Hematopoietic multipotent progenitor cell treated with erythropoietin and hydrocortisone succinate and interleukin-3 and kit ligand, for 8 days (in vitro differentiated cells): ENCODE measurements at places on chromosomes 3 and 15.
A peak's percentile ranks its signal among the peaks of the same experiment; 100 is the strongest.

DNA sequence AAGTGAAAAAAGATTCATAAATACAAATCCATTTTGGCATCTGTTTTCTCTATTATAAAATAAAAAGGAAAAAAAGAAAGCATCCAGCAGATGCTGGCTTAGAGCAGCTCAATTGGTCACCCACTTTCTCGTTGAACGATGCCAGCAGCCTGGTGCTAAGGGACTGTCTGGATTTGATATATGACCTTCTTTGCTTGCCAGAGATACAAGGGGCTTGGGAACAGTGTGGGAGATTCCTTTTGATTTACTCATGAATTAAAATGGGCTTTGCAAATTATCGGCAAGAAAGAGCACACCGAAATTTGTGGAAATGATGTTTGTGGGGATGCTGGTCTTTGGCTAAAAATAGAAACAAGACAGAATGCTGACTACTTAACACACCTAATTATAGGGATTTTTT is 210.3 kb upstream of the STT3B start:
- no peak for DNase-seq

DNA sequence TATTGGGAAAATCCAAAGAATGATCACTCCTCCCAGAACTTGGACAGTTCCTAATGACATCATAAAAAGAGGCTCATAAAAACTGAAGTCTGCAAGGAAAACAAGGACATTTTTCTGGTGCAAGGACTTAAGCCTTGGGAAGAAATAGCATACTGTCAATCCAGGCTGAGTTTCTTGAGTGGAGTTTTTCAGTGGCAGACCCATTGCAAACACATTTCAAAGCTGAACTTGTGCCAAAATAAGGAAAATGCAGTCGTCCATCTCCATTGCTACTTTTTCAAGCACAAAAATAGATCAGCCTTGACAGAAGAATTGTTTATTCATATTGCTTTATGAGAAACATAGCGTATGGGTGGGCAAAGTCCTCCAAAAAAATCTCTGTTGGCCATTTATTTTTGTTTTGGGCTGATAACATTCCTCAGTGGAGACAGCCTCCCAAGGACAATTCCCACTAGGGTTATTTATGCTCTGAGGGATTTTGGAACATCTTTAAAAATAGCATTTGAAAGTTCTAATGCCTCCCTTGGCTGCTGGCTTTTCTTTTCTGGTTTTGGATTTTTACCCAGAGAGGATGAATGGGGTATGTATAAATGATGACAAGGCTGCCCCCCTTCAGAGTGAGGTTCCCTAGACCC is 220.0 kb downstream of the CADPS start:
- no peak for DNase-seq

- peak; percentile 59 for DNase-seq
These were observed 70.7 kb downstream of the ANXA2 start for GRCh38 chr15:60326824-60327654.

DNA sequence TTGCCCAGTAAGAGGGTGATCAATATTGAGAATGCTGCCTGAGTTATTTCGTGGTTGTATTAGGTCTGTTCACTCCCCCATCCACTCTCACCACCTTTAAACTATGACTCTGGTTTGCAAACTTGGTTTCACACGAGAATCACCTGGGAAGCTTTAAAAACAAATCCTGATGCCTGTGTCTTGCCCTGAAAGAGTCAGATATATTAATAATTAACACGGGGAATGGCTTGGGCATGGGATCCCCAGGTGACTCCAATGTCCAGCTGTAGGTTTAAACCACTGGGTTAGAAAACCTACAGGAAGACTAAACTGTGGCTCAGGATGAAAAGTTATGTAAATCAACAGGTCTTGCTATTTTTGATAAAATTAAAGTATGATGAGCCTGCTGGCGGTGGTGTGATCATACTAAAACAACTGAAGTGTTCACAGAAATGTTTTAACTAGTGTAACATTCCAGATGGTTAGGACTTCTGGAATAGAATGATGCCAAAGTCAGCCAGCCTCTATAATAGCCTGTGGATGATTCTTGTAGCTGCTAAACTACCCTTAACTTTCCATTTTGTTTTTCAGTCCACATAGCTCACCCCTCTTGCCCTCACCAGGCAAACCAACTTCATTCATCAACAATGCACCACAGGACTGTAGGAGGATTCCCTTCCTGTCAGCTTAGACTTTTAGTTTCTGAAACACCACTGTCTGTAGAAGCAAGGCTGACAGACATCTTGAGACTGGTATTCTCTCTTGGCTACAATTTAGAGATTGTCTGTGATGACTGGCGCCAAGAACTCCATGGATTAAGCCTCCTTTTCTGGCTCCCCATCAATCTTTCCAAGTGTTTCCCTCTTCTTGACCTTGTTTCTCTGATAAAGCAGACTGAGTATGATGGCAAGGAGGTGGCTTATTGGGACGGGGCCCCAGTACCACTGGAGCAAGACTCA is 119.1 kb upstream of the ADAMTS9 start:
- DNase-seq: no peak

DNA sequence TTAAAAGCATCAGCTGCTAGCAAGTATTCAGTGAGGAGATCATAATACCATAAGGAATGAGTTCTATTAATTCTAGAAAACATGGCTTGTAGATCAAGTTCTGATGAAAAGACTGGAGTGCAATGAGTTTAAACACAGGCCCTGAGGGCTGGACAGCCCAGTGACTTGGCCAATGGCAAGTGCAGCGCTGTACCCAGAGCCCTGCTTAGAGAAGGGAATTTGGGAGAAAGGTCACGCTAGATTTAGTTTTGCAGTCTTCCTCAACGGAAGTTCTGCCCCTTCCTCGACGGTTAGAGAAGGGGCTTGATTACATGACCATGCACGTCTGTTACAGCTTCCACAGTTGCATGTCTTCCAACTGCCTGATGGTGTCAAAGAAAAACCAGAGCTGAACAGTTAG is 4.0 kb downstream of the TMEM212 start:
- DNase-seq: no peak

DNA sequence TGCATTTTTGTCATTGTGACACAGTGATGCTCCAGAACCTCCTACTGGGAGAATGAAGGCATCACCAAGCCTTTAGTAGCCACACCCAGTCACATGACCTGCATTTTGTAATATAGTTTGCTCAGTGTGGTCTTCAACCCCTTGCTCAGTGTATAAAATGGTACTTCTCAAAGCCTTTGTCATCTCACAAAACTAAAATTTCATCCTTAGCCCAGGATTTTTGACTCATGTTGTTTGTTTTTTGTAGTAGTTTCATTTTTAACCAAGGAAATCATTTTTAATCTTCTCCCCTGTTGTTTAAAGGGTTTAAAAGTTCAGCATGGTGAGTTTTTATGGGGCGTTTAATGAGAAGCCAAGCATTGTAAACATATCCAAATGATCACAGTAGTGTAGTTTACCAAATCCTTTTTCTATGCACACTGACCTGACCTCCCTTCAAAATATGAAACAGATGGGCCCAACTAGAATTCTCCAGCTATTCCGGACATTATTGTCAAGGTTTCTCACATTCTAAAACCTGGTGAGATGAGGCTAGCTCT is 123.5 kb upstream of the IL12A start:
- DNase-seq: no peak

DNA sequence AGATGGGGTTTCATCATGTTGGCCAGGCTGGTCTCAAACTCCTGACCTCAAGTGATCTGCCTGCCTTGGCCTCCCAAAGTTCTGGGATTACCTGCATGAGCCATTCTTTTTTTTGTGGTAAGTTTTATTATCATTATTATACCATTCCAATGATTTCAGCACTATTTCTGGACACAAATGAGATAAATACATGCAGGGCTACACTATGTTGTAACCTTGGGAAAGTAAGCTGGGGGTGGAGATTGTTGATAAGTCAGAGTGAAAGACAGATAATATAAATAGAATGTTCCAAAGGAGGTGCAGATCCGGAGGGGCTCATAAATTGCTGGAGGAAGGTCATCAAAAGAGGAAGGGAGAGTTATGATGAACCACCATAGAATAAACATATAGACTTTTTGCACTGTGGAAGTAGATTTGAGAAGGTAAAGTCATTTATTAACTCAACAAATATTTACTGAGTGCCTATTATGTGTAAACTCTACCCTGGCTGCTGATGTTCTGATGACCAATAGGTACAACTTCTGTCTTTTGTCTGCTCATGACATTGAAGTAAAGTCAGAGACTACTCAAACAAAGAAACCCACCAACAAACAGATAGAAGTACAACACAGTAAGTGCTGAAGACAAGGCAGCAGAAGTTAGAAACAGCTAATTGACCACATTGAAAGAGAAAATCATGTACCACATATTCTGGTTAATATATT is 478.9 kb upstream of the GOLIM4 start:
- no peak for DNase-seq

DNA sequence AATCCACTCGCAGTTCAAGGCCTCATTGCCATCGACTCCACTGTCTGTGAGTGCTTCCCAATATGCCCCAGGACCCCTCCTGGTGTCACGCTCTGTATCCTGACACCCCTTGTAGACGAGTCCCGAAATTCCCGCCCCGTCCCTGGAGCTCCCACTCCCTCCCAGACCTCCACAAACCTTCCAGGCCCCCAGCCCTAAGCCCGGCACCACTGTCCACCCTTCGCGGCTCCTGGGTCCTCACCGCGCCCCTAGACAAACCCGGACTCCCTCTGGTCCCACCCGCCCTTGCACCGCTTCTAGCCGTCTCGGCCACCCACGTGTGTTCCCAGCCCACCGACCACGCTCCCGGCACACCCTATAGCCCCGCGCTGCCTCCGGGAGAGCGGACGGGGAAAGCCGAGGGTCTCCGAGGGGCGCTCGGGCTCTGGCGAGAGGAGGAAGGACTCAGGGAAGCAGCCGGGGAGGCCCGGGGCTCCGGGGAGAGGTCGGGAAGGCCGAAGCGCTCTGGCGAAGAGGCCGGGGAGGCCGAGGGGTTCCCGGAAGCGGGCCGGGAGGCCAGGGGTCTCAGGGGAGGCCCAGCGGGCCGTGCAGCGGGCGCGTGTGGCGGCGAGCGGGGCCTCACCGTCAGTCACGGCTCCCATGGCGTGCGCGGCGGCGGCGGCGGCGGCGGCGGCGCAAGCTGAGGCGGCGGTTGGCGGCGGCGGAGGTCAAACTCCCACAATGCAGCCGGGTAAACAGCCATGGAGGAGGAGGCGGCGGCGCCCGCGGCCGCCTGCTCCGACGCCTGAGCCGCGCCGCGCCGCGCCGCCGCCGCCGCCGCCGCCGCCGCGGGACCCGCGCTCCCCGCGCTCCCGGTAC is at the start of the genes ATXN7 and THOC7:
TSS of gene ATXN7 (plus strand) at position 718 of the 858 bp plus-strand sequence. CDS start 48,732 bp downstream, outside the sequence.
TSS of gene THOC7 (minus strand) at position 656 of the 858 bp plus-strand sequence. CDS start at position 641, 15 bp downstream.
- DNase-seq: peak; percentile 59

- peak; percentile 16 for DNase-seq
These were observed 36.5 kb downstream of the FSIP1 start for GRCh38 chr15:39746176-39746575.

DNA sequence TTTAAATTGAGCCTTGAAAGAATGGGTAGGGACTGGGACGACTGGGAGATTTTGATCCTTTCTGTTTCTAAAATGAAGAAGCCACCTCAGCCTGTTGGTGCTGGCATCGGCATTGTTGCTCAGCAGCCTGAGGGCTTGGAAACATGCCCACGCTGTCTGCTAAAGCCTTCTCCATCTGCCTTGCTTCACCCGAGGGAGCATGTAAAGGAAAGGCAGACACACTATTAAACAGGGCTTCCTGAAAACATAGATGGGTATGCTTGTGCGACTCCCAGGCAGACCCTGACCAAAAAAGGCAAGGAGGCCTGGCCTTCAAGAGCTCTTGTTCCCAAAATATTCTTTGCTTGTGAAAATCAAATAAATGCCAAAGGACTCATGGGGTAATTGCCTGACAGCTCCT is 84.2 kb upstream of the SLC4A7 start:
- no peak for DNase-seq

DNA sequence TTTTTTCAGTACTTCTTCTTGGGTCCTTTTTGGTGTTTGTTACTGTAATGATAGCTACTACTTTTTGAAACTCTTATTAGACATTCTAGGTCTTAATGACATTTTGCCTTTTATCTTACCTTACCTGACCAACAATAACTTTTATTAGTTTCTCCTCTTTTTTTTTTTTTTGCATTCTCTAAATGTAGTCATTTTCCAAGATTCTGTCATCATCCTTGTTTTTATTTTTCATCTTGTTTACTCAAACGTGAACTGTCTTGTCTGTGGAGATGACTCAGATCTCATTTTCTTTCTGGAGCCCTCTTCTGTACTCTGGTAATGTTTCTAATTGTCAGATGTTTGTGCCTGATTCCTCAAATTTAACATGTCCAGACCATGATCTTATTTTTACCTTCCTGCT is 2.9 kb downstream of the ABHD5 start:
- no peak for DNase-seq

- DNase-seq: no peak
These were observed 214.4 kb upstream of the SOX2 start for GRCh38 chr3:181497358-181497757.

DNA sequence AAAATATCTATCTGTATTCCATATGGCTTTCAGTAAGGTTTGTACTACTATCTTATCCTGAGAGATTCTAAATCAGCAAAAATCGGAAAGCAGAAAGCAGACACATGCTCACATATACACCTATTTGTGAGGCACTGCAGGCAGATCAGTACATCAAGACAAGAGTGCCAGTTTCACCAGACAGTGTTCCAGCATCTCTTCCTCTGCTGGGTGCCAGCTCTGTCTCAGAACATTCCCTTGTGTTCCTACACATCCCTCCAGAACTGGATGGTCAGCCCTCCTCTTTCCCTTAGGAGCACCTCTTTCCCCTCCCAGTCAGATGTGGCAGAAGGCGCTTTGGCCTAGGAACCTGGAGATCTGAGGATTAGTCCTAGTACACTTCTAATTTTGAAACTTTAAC is 121.3 kb upstream of the IL12A start:
- DNase-seq: no peak

DNA sequence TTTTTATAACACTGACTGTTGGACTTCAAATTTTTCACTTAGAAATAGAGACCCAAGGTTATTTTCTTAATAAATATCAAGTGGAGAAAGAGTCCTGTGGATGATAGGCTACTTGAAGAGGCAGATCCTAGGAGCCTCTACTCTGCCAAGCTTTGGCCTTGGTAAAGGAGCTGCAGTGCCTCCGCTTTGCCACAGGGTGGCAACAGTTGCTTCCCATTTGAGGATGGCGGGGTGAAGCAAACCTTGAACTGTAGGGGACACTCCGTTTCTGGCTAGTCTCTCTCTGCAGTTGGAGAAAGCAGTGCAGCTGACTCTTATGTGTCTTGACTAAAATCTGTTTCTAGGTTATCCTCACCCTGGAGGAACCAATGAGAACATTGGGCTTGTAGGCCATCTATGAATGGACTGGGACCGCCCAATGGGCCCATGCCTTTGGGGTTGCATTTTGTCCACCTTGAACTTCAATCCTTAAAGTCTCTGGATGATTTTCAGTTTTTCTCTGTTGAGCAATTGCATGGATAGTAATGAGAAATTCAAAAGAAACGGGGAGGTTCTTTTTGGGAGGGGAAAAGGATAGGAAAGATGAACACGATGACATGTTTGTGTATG is 9.8 kb downstream of the SCG5 start:
- peak; percentile 72 for DNase-seq

- no peak for DNase-seq
These were observed 208.7 kb downstream of the MBNL1 start for GRCh38 chr3:152477422-152477821.

- DNase-seq: no peak
These were observed 29.9 kb upstream of the STT3B start for GRCh38 chr3:31502803-31503221.
